Adrenal gland (tissue), 19 donors: ENCODE measurements at places on chromosomes 3 and 15. TPM values are rescaled to one million over a fixed set of nuclear protein-coding genes. Genes with fewer than 3 reads are reported as not detected.

Gene OR5K2
- total RNA-seq = not detected

Gene FBXO40
- 1.00 TPM for total RNA-seq

- DNase-seq = no peak
Measured at GRCh38 chr3:72308641-72309040, 523.7 kb upstream of the PROK2 start.

- DNase-seq = peak; percentile 86
Measured at GRCh38 chr15:69304182-69304545, 5.5 kb downstream of the PAQR5 start.

GRCh38 chr15:47741082-47741481 lies 23.8 kb downstream of the SEMA6D start:
- no peak for DNase-seq

DNA sequence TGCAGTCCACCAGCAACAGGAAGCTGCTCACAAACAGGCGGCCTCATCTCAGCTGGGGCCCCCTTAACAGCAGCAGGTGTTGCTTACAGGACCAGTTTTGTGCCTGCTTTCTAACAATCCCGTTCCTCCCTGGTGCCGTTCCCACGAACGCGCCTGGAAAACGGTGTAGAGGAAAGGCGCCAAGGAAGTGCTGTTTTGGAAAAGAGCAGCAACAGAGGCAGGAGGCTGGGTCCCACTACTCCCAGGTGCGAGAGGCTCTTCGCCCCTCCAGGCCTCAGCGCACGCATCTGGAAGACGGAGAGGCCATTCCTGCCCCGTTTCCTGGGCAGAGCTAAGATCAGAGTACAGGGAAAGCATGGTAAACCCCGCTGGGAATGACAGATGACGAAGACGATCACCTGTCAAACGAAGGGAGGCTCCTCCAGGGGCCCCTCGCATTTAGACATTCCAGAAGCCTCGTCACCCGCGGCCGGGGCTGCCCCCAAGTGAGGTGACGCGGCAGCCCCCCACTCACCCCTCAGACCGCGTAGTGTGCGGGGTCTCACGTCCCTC lies 603 bp downstream of the SCAPER start:
- DNase-seq = peak; percentile 61

- no peak for DNase-seq
Measured at GRCh38 chr3:146382386-146382785, 87.0 kb downstream of the PLSCR2 start.

Gene GOLGA8R
- 0.24 TPM for total RNA-seq

GRCh38 chr3:149765762-149766334 lies 13.6 kb upstream of the COMMD2 start:
- DNase-seq = no peak

Gene CLSTN2
- total RNA-seq = 15.8 TPM

GRCh38 chr3:106206146-106206545 lies 337.3 kb upstream of the CBLB start:
- peak; percentile 2 for DNase-seq

Gene TLR9
- 0.61 TPM for total RNA-seq

GRCh38 chr15:85280203-85280602 lies 100.2 kb upstream of the AKAP13 start:
- DNase-seq = no peak

GRCh38 chr15:97899981-97900380 lies 60.5 kb upstream of the ARRDC4 start:
- no peak for DNase-seq

Gene ONECUT1
- not detected for total RNA-seq

GRCh38 chr15:35479423-35479822 lies 66.5 kb downstream of the DPH6 start:
- DNase-seq = no peak

Gene PATL2
- total RNA-seq = 2.5 TPM

Gene EOGT
- total RNA-seq = 24.3 TPM

DNA sequence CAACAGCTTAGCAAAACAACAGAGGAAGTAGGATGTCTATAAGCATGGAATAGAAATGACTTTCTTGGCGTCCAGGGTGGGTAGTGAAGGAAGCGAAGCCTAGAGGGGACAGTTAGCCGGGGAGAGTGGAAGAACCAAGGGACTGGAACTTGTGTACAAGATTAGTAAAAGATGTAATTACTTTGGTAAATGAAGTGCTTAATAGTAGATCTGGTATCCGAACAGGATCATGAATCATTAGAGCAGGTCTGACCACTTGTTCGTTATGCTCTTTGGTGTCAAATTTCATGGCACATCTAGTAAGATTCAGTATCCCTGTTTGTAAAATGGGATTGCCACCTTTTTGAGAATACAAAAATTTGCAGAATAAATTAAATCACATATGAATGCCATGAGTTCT lies 112.5 kb upstream of the MLF1 start:
- DNase-seq = no peak

Gene PIAS1
- total RNA-seq = 26.1 TPM

Gene TNFSF10
- total RNA-seq = 198 TPM

- no peak for DNase-seq
Measured at GRCh38 chr3:40885430-40885829, 313.9 kb upstream of the CTNNB1 start.

Gene AGBL1
- total RNA-seq = not detected

DNA sequence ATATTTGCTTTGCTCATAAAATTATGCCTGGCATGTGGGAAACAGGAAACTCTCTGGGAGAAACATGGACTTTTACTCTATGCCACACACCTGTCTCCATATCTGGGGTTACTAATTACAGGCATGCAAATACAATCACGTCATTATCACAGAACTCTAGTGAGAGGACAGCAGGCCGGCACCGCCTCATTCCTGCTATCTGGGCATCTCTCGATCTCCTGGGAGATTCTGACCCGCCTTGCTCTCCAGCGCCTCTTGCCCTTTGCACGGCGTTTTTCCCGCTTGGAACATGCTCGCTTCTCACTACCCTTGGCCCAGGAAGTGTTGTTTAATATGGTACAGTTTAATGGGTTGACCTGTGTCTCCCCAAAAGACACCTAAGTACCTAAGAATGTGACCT lies 45.4 kb upstream of the PARL start:
- DNase-seq = no peak

GRCh38 chr3:150419959-150420358 lies 11.9 kb downstream of the TSC22D2 start:
- no peak for DNase-seq

GRCh38 chr3:108511490-108511889 lies 1.1 kb upstream of the MYH15 start:
- DNase-seq = no peak

GRCh38 chr3:12336099-12336498 lies 47.2 kb downstream of the PPARG start:
- no peak for DNase-seq

DNA sequence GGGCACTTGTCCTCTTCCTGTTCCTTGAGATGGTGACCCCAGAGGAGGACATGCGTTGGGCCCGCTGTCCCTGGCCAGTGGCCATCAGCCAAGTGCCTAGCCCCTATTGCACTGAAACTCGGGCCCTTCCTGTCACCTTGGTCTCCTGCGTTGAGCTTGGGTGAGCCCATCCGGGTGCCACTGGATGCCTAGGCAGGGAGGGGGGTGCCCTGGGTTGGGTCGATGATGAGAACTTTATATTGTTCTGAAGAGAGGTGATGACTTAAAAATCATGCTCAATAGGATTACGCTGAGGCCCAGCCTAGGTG lies 221.8 kb downstream of the SNRPN start:
- peak; percentile 3 for DNase-seq

- DNase-seq = no peak
Measured at GRCh38 chr3:120113128-120114116, 19.2 kb upstream of the GSK3B start.

GRCh38 chr15:60471314-60471713 lies 7.6 kb downstream of the ICE2 start:
- DNase-seq = no peak

DNA sequence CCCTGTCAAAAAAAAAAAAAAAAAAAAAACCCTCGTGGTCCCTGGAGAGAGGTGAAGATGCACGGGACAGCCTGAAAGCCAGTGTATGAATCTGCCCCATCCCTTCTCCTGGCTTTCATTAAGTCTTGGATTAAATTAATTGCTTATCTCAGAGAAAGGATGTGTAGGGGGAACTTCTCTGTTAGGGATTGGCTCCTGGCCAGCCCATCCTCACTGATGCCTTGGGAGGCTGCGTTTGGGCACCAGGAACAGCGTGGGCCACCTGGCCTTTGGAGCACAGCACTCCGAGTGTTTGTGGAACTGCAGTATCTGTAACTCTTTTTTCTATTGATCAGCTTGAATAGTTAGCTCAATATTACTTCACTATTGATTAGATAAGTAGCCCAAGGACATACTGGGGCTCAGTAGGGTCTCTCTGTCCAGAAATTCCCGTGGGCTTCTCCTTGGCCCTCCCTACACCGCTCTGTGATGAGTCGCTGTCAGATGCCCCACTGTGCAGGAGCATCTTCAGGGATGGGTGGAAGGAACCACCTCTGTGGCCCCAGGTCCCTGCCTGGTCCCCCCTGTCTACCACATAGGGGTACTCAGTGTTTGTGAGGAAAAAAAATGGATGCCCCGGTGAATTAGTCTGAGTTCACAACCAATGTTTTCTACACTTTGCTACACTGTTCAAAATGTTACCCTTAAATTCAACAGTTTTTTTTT lies 2.0 kb downstream of the PXYLP1 start:
- no peak for DNase-seq

Gene GP9
- not detected for total RNA-seq

Gene CPNE9
- 0.11 TPM for total RNA-seq

DNA sequence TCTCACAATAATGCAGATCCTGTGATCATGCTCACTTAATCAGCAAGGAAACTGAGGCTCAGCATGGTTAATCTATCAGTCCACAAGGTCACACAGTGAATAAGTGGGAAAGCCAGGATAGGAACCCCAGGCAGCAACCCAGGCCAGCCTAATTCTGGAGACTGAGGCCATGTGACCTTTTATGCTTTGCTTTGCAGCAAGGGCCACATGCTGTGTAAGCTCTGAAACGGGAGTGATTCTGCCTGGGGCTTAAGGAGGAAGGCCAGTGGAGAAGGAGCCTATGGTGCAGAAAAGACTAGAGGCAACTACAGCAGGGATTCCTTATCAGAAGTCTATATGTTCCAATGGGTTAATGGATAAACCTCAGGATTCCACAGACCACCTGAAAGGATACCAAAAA lies 157.6 kb upstream of the PPP2R3A start:
- DNase-seq = no peak
